ENCODE measurements at places on chromosomes 7 and 10. TPM values are rescaled to one million over a fixed set of nuclear protein-coding genes. Genes with fewer than 3 reads are reported as not detected.

The GBF1 gene
- total RNA-seq, result 41.7 TPM

The CCDC136 gene
- 6.5 TPM for total RNA-seq

The FGFR2 gene
- 0.17 TPM for total RNA-seq

The DRGX gene
- total RNA-seq, result not detected

- no peak for DNase-seq
Observed at GRCh38 chr10:66698069-66698468, 227.8 kb upstream of the LRRTM3 start.

GRCh38 chr10:71333129-71333887 lies 14.2 kb downstream of the SLC29A3 start:
- peak; percentile 48 for DNase-seq

The MUC12 gene
- total RNA-seq, result not detected

All from left ventricle myocardium superior (tissue), 1 donor.